ENCODE measurements at places on chromosomes 3 and 15.

DNA sequence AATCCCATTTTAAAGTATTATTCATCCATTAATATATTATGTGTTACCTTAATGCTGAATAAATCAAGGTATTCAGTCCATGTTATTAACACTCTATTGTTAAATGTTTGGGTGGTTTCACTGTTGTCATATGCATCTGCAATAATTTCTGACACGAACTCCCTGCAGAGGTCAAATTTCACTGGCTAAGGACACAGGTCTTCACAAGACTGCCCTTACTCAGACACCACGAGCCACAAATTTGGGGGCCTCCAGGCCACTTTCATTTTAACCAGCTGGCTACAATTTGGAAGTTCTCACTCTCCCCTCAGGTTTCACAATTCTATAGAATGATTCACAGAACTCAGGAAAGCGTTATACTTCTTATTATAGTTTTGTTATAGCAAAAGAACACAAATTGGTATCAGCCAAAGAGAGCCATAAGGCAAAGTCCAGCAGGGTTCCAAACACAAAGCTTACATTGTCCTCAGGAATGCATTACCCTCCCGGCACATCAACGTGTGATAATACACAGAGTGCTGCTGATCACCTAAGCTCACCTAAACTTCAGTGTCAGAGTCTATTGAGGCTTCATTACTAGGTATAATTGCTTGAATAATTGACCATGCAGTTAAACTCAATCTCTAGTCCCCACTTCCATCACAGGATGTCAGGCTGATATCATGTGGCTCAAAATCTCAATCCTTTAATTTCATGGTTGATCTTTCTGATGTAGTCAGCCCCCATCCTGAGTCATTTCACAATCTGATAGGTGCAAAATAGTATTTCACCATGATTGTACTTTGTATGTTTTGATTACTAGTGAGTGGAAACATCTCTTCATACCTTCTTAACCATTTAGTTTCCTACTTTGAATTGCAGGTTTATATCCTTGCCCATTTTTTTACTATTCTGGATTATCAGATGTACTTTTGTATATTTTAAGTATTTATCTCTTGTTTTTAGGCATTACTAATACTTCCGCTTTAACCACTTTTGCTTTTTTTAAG is 441.4 kb upstream of the AGTR1 start:
- no peak for DNase-seq

- DNase-seq: no peak
Measured at GRCh38 chr3:158802409-158803268, 785 bp downstream of the MFSD1 start.

- no peak for DNase-seq
Measured at GRCh38 chr15:45393851-45394250, 15.5 kb upstream of the GATM start.

DNA sequence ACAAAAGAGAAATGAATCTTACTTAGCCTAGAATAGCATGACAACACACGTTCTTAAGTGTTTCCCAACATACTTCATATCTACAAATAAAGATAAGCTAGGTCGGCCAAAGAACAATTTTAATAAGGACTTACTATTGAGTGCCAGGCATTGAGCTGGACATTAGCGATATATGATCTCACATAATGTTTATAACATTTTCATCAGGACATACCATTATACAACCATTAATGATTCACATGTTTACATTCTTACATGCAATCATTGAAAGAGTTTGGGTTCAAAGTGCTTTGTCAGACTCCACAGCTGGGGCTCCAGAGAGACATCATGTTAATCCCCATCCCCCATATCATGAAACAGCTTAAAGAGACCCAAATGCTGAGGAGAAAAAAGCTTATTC is 189.0 kb downstream of the STT3B start:
- no peak for DNase-seq

GRCh38 chr3:107727102-107727501 is 204.3 kb downstream of the BBX start:
- DNase-seq: no peak

- no peak for DNase-seq
Measured at GRCh38 chr3:133803469-133803868, 2.1 kb upstream of the SRPRB start.

- DNase-seq: no peak
Measured at GRCh38 chr3:78736863-78737262, 1030.9 kb downstream of the ROBO1 start.

DNA sequence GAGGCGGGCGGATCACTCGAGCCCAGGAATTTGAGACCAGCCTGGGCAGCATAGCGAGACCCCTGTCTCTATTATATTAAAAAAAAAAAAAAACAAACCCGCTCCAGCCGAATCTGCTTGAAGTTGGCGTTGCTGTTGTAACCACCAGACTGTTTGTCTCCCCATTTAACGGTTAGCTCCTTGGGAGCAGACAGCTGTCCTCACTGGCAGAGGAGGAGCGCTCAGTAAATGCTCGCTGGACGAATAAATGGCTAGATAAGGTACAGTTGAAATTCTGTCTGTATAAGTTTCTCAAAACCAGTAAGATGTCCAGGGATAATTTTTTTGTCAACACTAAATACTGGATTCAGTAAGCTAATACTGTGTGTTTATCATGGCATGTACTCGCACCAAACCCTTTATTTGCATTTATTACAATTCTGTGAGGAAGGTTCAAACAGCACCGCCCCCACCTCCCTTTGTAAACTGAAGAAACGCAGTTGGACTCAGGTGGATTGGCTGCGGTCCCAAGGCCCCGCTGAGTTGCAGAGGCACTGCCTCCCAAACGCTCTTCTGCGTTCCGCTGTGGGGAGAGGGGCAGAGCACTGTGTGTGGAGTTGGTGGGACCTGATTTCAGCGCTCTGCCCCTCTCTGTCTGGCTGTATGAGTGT is 1.1 kb downstream of the RCCD1 start:
- DNase-seq: no peak

DNA sequence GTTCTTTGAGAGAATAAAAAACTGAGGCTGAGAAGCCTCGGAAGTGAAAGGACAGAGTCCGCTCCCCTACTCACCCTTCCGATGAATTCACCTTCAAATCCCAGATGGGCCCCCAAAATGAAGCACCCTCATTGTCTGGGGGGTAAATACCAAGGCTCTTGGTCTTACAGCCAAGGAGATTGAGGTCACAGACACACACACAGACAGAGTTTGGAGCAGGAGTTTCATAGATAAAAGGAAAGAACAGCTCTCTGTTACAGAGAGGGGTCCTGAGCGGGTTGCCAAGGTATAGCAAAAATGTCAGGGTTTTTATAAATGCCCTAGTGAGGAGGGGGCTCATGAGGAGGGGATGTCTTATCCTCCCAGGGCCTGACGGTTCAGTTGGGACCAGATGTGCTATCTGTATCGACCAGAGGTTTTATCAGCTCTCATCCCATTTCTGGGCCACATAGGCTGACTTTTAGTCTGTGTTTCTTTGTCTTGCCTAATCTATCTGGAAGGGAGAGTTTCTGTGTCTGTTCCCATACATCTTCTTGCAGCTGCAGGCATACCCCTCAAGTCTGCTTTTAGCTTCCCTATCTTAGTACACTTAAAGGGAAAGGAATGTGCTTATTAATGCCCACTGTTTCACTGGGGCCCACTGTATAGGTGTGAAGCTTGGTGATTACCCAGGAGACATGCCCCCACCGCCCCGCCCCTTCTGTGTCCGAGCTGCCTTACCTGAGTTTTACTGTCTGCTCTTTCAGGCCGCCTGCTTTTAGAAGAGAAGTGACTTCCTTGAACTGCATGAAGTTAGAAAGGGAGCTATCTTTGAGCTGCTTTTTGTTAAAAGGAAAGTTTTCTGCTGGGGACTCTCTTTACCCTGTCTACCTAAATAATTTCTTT is 66.8 kb upstream of the ATP11B start:
- DNase-seq: no peak

GRCh38 chr15:50800715-50801114 is 35.2 kb upstream of the SPPL2A start:
- DNase-seq: no peak

GRCh38 chr15:85646538-85647091 is 148.1 kb downstream of the KLHL25 start:
- peak; percentile 79 for DNase-seq

DNA sequence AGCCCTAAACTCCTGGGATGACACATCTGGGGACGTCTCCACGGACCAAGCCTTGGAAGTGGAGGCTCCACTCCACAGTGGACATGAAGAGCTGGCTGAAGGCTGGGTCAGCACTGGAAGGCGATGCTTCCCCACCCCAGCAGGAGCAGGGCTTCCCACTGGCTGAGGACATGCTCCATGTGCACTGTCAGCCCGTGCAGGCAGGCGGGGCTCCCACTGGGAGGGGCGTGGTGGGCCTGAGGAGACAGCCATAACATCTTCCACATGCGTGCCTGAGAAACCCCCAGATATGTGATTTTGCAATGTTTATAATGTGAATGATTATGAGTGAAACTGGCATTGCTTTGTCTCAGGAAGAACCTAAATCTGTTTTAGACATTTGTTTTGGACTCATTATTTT is 231.3 kb downstream of the KLF13 start:
- no peak for DNase-seq

DNA sequence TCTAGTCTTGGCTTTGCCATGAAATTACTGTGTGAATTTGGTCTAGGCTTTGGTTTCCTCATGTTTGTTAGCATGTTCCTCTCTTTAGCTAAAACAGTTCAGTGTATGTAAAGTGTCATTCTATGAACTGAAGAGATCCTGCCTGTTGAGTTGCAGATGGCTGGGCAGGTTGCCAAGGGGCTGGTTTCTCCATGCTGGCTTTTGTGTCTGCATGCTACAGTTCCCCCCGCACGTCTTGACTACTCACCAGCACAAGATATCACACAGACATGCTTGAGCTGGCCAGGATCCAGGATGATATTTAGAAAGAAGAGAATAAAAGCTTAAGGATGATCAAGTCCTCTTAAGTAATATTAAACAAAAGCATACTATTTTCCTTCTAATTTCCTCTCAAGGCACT is 90.2 kb downstream of the CERS3 start:
- no peak for DNase-seq

DNA sequence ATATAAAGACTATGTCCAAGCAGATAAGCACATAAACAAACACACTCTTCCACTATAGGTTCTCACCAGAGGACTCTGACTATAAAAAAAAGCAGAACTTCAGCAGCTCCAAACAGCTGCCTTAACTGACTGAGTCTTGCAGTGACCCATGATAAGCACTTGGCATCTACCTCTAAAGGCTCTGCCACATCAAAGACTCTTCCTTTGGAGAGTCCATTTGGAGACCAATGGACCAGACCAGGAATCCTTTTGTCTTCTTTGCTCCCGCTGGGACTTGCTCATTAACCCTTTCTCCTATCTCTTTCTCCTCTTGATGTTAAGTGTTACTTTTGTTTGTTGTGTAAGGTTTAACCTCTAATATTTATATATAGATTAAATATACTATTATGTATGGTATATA is 424.1 kb downstream of the RSL24D1 start:
- no peak for DNase-seq

GRCh38 chr3:48247401-48247811 is 6.5 kb downstream of the ZNF589 start:
- DNase-seq: no peak

DNA sequence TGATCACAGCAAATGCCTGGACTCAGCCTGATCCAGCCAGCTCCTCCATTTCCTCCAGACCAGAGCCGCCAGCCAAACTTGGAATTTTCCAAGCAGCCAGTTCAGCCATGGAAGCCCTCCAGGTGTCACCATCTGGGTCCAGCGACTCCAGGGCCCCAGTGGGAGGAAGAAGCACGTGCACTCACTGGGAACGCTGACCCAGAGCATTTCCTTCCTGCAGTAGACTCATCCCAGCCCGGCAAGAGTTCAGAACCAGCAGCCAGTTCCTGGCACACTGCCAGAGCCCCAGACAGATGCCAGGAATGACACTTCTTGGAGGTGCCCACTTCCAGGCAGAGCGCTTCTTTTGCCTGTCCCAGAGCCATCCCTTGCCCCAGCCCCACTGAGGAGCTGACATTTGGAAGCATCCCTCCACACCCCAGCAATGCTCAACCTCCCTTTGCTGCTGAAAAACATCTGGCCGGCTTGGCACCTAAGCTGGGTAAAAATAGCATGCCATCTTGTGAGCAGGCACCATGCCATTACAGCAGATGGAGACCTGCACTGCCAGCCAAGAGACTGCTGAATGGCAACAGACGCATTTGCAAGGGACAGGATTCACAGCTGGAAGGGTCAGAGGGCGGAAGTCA is 460.3 kb upstream of the PROK2 start:
- DNase-seq: no peak

- DNase-seq: no peak
Measured at GRCh38 chr3:30473374-30474051, 132.9 kb upstream of the TGFBR2 start.

GRCh38 chr3:128416578-128417211 is 50.0 kb downstream of the DNAJB8 start:
- DNase-seq: no peak

- no peak for DNase-seq
Measured at GRCh38 chr3:133763797-133764683, 17.8 kb downstream of the TF start.

GRCh38 chr3:126102530-126102951 is 18.6 kb upstream of the SLC41A3 start:
- no peak for DNase-seq

DNA sequence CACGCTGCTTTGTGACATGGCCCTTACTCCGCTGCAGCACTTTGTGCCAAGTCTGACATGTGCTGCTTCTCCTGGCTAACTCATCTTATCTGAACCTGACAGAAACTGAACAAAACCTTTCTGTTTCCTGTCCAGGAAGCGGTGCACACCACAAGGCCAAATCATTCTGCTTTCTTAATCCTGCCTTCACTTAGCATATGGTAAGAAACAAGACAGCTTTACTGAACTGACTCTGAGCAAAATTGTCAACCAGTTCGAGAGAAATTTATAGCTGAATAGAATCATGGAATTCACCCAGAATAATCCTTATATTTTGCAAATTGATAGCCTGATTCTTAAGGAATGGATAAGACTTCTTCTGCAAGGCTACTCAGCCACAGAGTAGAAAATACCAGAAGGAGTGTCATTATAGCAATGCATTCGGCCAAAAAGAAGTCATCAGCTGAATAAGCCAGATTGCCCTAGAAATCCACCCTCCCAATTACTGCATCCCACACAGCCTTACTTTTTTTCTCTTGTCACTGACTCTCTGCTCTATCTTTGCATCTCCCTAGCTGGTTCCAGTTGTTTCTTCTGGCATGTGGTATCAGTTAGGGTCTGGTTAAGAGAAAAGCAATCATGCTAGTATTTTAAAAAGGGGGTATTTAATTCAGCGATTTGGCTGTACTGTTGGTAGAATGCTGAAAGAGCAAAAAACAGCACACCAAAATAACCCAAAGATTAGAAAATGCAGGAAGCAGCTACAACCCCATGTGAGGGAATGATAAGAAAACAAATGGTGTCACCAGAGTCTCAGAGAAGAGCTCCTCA is 41.6 kb upstream of the STRIT1 start:
- no peak for DNase-seq
